ENCODE measurements at places on chromosomes 12 and 14. TPM values are rescaled to one million over a fixed set of nuclear protein-coding genes. Genes with fewer than 3 reads are reported as not detected.

The IL22 gene
- total RNA-seq, result not detected

The CPNE6 gene
- total RNA-seq, result not detected

The CYP46A1 gene
- total RNA-seq, result 2.2 TPM

DNA sequence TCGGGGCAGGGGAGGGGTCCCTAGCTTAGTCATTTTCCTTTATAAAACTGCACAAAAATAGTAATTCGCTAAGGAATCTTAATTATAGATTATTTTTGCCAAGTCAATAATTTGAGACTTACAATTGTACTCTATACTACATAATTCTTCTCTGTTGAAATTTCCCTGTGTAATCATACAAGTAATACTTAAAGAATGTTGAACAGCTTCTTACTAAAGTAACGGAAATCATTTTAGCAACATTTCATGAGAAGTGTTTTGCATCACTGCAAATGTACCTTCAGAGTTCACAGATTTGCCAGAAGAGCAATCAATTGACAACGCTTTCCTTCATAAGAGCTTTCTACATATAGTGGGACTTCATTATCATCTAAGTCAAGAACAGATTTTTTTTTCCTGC is 7.9 kb upstream of the GNG2 start:
- DNase-seq, result no peak

DNA sequence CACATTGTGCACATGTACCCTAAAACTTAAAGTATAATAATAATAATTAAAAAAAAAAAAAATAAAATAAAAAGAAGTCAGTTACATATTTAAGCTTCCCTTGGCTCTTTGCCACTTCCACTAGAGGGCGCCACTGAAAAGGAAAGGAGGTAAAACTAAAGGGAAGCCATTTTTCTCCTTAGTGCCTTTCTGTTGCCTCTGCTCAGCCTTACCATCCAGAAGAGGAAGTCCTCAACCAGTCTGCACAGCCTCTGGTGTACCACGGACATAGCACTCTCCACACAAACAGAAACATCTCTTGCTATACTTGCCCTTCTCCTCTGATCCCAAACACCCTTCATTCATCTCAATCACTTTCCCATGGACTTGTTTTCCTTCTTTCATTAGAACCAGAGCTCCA is 169.0 kb upstream of the EEA1 start:
- peak; percentile 55 for DNase-seq

DNA sequence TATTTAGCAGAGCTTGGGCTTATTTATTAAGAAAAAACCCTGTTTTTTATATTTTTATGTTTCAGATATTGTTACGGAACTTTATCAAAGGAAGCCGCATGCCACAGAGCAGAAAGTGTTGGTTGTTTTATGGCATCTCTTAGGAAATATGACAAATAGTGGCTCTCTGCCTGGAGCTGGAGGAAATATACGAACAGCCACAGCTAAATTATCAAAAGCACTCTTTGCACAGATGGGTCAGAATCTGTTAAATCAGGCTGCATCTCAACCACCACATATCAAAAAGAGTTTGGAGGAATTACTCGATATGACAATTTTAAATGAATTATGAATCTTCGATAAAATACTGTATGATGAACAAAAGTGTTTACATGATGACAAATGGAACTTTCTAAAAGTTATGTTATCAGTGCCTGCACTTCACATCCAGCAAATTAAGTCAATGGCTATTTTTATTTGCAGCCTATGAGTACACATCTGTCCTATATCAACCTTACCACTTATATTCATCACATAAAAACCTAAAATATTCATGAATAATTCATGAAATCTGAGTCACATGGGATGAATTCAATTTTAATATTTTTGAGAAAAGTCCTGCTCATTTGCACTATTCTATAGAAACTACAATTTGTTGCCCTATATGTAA is 10.6 kb upstream of the PRPF39 start:
- no peak for DNase-seq

- DNase-seq, result no peak
Measured at GRCh38 chr12:109625749-109626377, 52.3 kb downstream of the MVK start.

DNA sequence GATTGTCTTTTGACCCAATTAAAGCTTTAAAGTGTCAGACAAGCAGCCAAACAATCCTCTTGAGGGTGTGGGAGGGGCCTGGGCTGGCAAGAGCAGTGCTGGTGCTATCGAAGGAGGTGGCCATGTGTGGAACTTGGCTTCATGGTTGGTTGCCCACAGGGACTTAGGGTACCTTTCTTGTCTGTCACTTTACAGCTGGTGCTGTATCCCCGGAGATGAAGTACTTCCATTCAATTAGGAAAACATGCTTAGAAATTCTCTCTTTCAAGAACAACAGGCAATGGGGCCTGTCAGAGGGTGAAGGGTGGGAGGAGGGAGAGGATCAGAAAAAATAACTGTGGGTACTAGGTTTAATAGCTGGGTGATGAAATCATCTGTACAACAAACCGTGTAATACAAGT is 86.5 kb downstream of the DAAM1 start:
- no peak for DNase-seq

GRCh38 chr12:89448951-89449371 is 75.6 kb downstream of the GALNT4 start:
- no peak for DNase-seq

- DNase-seq, result no peak
Measured at GRCh38 chr12:40225984-40226602, 1.3 kb downstream of the LRRK2 start.

Data from myocyte (in vitro differentiated cells).